ENCODE measurements at places on chromosomes 1 and 21.

DNA sequence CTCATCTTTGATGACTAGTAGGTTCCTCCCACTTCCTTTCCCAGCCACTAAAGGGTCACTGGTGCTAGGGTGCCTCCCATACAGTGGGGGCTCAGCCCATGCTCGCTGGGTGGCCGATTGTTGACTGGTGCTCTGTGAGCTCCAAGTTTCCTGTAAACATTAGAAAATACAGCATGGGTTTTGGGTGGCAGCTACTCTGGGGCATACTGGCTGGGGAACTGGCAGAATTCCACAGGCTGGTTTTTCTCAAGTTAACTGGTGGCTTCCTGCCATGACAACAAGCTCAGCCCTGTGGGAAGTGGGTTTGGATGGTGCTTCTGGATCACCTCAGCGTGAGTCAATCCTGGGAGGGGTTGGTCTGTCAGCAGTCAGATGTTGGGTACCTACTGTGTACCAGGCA lies 28.7 kb upstream of the CRNN start:
- DNase-seq, result no peak

DNA sequence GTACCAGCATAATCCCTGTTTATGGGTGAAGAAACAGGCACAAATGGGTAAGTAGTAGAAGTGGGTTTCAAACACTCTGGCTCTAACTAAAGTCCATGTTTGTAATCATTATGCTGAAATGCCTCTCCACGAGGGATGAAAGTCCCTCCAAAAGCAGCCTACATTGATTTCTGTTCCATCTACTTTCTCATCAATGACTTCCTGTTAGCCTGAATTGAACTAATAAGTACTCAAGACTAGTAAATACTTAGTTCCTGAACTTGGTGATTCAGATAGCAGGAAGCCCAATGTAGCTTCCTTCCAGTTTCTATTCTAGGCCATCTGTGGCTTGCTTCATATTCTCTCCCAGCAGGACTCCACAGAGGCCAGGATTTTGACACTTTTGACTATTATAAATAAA lies 11.3 kb upstream of the BACH1 start:
- no peak for DNase-seq

GRCh38 chr1:30895944-30896660 lies 12.5 kb downstream of the SDC3 start:
- DNase-seq, result no peak

- no peak for DNase-seq
These were observed 202.7 kb downstream of the RHOU start for GRCh38 chr1:228937851-228938536.

- DNase-seq, result no peak
These were observed 72.8 kb upstream of the HSD17B7 start for GRCh38 chr1:162717548-162718184.

All from NCI-H187 treated with DMSO at 0.1 percent for 48 hours (cell line).